Kidney tubule cell (primary cell): ENCODE measurements at places on chromosomes 5 and 9.

DNA sequence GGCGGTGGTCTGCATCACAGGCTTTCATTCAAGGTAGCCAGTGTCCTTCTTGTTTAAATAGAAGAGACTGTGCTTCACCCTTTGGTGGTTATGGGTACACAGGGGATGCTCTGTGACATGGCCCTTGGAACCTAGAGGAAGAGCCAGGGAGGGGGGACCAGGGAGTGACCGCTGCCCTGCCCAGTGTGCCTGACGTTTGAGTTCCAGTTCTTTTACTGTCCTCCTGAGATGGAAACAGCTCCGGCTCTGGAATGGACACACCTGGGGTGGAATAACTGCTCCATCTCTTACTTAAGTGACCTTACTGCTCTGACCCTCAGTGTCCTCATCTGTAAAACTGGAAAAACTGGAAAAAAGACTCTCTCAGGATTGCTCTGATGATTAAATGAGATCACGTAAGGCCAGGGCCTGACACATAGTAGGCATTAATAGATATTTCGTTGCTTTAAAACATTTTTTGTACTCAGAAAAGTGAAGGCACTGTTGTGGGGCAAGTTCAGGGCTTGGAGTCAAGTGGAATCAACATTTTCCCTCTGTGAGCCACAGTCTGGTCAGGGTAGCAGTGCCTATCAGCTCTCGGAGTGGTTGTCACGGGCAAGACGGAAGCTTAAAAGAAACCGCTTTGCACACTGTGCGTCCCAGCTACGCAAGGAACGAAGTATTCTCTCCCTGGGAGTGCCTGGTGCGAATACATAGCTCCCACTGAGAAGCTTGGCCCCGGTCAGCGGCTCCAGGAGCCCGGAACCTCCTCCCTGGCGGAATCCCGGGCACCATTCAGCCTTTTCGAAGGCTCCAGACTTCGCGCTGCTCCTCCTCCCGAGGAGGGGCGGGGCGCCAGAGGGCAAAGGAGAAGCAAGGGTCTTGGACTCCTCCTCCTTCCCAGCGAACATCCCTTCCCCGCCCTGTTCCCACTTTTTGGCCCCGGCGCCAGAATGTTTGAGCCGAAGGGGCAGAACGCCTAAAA, 5.8 kb downstream of the POU4F3 start:
- peak; percentile 36 for DNase-seq

DNA sequence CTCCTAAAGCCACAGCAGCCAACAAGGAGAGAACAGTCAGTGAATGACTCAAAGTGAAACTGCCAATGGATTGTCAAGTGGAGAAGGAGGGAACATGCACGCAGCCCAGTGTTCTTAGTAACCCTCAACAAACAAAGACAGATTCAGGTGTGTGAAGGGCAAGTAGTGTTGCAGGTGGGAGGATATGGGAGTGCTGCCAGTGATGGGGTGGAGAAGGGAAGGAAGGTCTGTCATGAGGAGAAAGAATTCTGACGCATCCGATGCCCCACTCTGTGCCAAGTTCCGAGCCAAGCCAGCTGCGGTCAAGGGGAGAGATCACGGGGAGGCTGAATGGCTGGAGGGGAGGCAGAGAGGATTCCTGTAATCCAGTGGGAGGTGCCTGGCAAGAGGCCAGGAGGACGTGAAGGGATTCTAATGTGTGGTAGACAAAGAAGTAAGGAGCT, 56.5 kb downstream of the CAST start:
- peak; percentile 93 for DNase-seq

- no peak for DNase-seq
These were observed 151.2 kb downstream of the ZDHHC21 start for GRCh38 chr9:14542071-14542470.

DNA sequence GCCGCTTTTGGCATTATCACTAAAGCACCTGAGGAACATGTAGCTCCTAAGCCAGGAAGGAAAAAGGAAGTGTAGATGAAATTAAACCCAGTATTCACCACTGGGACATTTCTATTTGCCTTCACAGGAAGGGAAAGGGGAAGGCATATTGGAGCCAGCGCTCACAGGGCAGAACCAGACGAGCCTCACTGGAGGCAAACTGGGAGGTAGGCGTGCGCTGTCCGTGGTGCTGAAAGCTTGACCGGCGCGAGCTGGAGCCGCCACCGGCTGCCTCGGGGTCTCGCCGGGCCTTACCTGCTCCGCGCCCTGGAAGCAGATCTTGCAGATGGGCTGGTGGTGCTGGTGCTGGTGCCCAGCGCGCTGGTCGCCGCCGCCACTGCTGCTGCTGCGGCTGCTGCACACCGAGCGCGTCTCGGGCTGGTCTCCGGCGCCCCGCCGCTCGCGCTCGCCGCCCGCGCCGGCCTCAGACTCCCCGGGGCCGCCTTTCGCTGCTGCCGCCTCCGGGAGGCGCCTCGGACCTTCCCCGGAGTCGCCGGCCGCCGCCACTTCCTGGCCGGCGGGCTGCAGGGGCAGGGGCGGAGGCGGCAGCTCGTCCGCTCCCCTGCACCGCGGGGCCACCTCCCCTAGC, 732 bp downstream of the MARCHF11 start:
- peak; percentile 76 for DNase-seq

- no peak for DNase-seq
These were observed 2177.9 kb upstream of the C9orf72 start for GRCh38 chr9:29751226-29751625.

GRCh38 chr5:167900340-167900935, 391.0 kb upstream of the WWC1 start:
- peak; percentile 52 for DNase-seq

GRCh38 chr9:131807144-131807983, 67.5 kb upstream of the RAPGEF1 start:
- no peak for DNase-seq

- DNase-seq = no peak
These were observed 89.7 kb downstream of the IQGAP2 start for GRCh38 chr5:76492819-76493189.

DNA sequence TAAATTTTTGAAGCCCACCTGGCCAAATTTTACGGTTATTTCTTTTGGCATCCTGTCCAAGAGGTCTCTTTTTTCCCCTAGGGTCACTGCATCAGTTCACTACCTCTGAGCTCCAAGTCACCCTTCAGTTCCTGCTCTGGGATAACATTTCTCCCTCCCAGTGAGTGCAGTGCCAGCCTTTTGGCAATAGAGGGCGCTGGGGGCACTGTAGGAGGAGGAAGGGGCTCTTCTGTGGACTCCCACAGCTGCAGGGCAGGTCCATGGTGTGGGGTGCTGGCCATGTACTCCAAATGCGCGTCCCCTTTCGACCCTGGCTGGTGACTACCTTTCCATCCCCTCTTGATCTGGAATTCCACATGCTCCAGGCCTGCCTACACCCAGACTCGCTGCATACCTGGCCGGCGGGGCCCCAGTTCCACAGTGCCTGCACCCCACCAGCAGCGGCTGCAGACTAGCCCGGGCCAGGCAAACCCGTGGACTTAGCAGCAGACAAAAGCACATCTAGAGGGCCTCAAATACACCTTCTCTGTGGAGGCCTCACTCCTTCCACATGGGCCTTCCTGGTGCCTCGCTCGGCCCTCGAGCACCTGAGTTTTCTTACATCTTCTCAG, 20.3 kb upstream of the NINJ1 start:
- DNase-seq = peak; percentile 36

- no peak for DNase-seq
These were observed 53.8 kb upstream of the RXRA start for GRCh38 chr9:134272302-134273023.

GRCh38 chr9:72633966-72634365, 112.6 kb downstream of the TMC1 start:
- peak; percentile 31 for DNase-seq

- DNase-seq = no peak
These were observed 30.8 kb downstream of the SLC38A9 start for GRCh38 chr5:55681301-55681700.

GRCh38 chr9:86163503-86163902, 64.1 kb upstream of the GOLM1 start:
- DNase-seq = no peak

- no peak for DNase-seq
These were observed 153.3 kb downstream of the SLF1 start for GRCh38 chr5:94771742-94772141.

GRCh38 chr9:70466976-70467561, 52.6 kb upstream of the KLF9 start:
- DNase-seq = peak; percentile 95

DNA sequence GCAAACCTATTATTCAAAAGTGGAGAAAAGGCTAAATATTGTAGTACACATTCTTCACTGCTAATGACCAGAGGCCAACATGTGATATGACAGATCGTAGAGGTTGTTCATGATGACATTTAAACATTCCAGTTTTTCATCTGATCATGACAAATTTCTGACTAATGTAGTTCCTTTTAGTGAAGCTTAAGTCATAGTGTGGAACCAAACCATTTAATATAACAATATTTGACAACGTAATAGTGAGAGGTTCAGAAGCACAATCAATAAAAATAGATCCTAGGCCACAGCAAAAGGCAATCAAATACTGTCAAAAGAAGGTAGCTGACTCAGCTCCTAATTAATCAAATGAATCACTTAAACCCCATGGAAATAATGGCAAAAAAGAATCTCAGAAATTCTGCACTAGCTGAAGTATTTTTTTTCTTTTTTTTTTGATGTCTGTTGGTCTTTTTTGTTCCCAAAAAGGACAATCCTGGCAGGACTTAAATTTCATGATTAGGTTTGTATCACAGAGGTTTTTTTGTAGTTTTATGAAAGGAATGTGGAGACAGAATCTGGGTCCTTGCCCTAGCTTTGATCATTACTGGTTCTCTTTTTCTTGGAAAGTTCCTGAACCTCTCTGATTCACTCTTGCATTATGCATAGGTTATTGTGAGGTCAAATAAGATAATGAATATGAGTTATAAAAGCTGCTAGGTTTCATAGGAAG, 795.0 kb downstream of the DTWD2 start:
- DNase-seq = no peak

DNA sequence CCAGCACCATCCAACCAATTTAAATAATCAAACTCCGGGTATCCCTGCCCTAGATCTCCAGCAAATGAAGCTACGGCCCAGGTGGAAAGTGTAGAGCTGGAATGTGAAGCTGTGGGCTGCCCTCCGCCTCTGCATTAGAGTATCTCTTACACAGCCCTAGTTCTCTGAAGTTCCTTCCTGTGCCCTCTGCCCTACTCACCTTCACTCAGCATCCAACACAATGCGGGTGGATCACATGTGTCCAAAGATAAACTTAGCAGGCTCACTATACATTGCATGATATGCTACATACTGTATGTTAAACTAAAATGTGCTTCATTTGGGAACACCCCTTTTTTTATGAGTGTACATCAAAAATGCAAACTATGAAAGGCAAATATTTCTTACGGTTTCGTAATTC, 70.0 kb upstream of the RAD23B start:
- peak; percentile 5 for DNase-seq

GRCh38 chr5:149799119-149799623, 69.1 kb downstream of the PPARGC1B start:
- DNase-seq = peak; percentile 91

DNA sequence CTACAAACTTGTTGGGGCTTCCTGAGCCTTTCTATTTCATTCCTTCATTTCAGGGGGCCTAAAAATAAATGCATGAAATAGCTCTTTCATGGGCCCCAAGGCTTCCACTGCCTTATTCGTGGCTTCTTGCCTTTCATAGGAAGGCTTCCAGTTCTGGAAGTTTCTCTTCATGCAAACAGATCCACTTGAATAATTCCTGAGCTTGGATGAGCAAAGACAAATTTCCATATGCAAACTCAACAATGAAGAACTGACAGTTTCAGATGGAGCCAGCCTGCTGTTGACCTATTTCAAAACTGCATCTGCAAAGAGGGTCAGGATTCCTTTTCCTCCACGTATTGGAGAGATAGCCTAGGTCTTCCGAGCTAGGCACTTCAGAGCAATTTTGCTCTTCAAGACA, 142.1 kb downstream of the MLLT3 start:
- no peak for DNase-seq

GRCh38 chr5:125813221-125813974, 609.8 kb upstream of the GRAMD2B start:
- peak; percentile 45 for DNase-seq

GRCh38 chr9:6805532-6805931, 47.8 kb downstream of the KDM4C start:
- peak; percentile 41 for DNase-seq

DNA sequence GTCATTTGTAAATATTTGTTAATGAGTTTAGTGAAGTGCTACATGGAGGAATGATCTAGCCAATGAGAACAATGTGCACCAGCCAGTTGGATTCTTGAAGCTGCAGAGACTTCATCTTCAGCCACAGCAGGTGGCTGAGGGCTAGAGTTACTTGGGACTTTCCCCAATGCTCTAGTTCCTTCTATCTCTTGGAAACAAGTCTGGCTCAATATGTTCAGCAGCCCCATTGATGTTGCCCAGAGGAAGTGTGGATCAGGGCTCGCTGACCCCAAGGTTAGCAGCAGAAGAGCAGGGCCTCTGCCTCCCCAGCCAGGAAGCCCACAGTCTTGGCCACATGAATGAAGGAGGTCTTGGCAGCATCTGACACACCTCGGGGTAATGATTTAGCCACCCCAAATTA, 117.5 kb downstream of the SLC1A3 start:
- no peak for DNase-seq

- peak; percentile 76 for DNase-seq
These were observed 35.7 kb downstream of the PWWP2A start for GRCh38 chr5:160083501-160083900.
